Stimulated activated CD4-positive, alpha-beta T cell treated with anti-CD3 and anti-CD28 coated beads, TNF-alpha, amount 100 ng/mL, for 48 hours (primary cell): ENCODE measurements at places on chromosomes 12 and 14.

DNA sequence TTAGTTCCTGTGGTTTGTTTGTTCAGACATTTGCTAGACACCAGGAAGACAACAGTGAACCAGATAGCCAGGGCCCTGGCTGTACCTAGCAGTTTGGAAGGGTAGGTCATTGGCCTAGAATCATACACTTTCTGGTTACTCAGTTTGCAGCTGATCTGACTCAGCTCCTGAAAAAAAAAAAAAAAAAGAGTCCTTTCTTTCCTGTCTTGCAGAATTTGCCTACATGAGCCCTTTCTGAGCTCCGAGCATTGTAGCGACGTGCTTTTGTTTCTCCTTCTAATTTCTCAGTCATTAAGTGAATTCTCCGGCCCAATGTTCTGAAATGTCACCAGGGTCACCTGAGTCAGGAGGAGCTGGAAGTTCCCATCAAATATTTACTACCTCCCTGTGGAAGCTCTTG is 2.4 kb downstream of the CABP1 start:
- no peak for DNase-seq

DNA sequence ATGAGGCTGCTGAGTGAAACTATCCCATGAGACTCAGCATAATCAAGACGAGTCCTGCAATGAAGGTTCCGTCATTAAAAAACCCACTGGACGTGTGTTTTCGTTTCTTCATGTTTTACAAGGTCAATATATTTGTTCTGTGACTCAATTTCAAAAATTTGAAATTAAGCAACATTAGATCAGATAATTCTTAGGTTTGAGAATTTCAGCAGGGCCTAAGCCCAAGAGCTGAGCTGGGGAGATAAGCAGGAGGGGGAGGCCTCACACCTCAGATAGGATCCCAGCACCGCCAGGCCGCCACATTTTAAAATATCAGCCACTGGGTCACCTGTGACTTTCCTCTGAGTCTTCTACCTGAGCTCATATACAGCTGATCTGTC is 13.3 kb downstream of the STX2 start:
- no peak for DNase-seq

- DNase-seq = no peak
Observed at GRCh38 chr14:36556811-36557433, 25.5 kb downstream of the NKX2-8 start.

DNA sequence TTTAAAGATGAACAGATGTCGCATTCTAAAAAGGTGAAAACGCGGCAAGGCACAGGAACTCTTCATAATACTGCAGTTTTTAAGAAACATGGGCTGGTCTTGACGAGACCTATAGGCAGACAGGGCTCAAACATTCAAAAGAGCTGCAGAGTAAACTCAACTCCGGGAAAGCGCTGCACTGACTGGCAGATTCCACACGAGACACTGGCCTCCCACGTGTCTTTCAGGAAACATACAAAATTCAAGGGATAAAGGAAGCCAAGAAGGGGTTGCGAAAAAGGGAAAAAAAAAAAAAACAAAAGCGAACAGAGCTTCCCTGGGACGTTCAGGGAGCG is 614 bp upstream of the ARF6 start:
- DNase-seq = peak; percentile 44

DNA sequence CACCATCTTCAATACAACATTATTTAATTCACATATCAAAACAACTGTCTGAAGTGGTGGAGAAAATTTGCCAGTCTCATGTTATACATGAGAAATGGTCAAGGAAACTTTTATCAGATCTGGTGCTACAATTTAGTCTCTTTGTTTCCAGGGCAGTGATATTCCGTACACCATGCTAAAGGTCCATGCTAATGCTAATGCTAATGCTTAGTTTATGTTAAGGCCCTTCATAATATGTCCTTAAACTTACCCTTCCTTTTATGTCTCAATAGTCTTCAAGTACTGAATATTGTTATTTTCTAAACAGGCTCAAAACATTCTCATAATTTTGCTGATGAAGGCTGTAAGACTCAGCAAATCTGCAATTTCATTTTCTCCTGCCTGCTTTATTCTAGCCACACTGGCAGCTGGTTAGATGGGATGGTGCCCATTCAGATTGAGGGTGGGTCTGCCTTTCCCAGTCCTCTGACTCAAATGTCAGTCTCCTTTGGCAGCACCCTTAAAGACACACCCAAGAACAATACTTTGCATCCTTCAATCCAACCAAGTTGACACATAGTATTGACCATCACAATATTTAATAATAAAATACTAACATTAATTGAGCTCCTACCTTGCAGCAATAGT is 59.8 kb downstream of the TMEM117 start:
- no peak for DNase-seq

DNA sequence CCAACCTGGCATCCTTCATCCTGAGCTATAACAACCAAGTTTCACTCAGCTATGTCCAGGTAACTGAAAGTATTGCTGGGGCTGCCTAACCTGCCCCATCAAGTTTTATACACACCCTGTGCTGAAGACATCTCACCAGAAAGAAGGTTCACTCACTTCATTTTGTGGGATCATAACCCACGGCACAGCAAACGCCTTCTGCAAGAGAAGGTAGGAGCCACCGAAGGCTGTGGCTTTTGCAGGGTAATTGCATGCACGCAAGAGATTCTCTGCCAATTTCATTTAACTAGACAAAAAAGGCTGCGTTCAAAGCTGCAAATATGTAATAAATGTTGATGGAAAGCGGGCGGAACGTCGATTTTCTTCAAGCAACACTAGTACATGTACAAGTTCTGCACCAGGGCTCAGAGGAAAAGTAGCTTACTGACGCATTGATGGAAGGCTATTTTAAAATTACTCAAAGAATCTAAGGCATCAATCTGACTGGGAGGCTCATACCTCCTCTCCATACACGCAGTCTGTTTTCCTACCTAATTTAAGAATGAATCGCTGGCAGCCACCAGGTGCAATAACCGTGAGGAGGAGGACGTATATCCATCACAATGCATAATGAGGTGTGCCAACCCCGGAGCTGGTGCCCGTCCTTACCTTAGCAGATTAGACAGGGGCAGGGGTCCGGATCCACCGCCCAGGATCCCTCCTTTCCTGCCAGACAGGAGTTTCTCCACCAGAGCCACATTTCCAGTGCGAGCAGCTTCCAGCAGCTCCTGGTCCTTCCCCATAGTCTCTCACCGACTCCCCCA is 1.1 kb downstream of the ANKS1B start:
- DNase-seq = no peak
